Skin of body (tissue), 3 donors: ENCODE measurements at places on chromosomes 7 and 10.
A peak's percentile ranks its signal among the peaks of the same experiment; 100 is the strongest.

GRCh38 chr10:111211706-111212105 is 134.9 kb downstream of the ADRA2A start:
- DNase-seq, result peak; percentile 5

DNA sequence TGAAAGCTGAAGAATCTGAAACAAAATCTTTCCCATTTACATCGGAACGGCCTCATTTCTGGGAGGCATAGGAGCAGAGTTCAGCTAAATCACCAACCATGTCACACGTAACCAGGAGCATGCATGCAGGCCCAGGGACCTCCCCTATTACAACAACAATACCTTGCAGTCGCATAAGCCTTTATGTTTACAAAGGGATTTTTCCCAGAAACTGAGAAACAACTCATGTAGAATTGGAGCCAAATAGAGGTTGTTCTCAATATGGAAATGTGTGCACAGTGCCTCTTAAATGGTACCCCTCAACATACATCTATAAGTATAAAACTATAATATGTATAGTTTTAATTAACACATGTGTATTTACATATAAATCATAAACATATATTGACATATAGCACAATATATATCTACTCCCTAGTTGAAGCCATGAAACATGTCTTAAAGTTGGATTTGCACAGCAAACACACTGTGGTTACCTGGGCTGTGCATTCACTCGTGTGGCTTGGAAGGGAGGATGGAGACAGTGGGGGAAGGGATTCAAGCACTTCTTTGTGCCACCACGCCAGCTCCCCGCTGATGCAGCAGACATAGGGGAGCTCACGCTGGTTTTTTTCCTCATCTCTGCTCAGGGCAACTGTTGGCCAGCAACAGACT is 35.0 kb upstream of the DGKI start:
- no peak for DNase-seq

- no peak for DNase-seq
Measured at GRCh38 chr10:125133696-125134482, 26.5 kb downstream of the CTBP2 start.

DNA sequence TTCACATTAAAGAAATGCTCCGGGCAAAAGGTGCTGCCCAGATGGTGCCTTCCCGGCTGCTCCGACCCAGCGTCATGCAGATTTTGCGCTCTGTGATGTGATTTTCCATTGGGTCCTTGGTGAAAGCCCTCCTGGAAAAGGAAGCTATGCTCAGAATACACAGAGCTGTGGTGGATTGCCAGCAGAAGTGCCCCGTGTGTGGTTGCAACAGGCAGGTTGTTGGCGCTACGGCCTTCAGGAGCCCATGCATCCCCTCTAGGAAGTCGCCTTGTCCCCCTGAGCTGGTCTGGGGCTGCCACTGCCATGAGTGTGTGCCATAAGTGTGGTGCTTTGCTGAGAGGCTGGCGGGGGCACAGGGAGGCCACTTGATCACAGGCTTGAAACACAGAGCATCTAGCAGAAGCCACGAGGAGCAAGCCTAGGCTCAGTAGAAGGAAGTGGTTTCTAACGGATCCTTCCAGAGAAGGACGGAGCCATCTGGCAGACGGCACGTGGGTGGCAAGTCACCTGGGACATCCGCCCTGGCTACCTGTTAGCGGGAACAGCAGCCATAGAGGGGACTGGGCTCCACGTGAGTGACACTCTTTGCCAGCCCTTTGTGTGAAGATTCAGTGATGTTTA is 210.9 kb downstream of the CUX1 start:
- DNase-seq, result no peak

DNA sequence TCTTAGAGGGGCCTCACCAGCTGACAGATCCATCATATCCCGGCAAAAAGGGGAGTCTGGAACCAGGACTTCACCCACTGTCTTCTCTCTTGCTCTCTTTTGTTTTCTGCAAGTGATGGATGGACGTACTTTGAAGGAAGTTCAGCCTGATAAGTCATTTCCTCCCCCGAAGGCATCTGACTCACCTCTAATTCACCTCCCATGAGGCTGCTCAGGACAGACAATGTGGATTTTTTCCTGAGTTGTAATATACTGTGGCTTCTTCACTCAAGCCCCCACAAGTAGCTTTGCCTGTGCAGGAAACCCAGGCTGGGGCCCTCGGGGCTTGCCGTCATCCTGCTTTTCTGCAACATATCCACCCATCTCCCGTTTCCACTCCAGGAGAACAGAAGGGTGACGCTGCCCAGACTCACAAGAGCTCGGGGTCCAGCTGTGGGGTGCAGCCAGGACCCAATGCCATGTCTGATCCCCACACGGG is 70.4 kb downstream of the ASB13 start:
- DNase-seq, result peak; percentile 27

GRCh38 chr7:144785521-144785920 is 50.3 kb downstream of the TPK1 start:
- DNase-seq, result no peak
